ENCODE measurements at places on chromosomes 11 and 22.

- DNase-seq = no peak
These were observed 120.5 kb downstream of the TEAD1 start for GRCh38 chr11:12794576-12795230.

DNA sequence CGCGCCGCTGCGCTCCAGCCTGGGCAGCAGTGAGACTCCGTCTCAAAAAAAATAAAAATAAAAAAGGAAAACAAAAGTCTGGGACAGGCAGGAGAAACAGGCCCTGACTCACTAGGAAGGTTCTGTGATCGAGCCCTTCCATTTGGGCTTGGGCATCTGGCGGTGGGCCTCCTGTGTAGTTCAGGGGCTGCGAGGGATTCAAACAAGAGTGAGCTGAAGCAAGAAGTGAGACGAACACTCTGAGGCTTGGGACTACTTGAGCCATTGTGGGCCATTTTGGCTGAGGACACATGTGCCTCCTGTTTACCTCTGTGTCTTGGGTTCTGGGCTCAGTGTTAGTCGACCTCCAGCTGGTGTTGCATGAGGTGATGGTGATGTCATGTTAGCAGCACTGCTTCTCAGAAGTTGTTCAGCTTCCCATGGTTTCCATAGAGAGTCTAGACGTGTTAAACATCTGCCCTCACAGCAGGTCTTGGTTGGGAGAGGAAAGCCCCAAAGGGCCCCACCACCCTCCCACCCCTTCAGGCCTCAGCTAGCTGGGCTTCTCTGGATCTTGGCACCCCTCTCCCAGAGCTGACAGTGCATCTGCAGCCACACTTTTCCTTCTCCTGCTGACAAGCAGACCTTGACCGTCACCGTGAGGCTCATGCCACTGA is 57.8 kb downstream of the MED15 start:
- no peak for DNase-seq

- no peak for DNase-seq
These were observed 362.3 kb downstream of the DYNC2H1 start for GRCh38 chr11:103471546-103471945.

DNA sequence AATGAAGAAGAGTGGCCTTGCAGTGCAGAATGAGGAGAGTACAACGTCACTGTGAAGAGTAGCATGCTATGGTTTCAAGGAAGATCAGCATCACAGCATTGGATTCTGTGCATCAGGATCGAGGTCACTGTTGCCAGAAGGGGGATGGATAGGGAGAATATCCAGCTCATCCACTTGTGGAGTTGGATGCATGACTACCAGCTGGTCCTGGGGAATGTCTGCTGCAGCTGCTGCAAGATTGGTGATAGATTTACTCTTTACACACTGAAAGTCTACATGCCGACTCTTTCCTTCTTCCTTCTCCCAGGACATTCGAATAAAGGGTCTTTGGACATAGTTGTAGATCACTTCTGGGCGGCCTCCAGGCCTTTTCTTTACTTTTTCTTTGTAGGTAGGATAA is 74.3 kb downstream of the BTBD10 start:
- no peak for DNase-seq

- DNase-seq = no peak
These were observed 7.3 kb downstream of the AIP start for GRCh38 chr11:67489885-67490726.

GRCh38 chr11:19962801-19963175 is 197.5 kb downstream of the DBX1 start:
- DNase-seq = no peak

DNA sequence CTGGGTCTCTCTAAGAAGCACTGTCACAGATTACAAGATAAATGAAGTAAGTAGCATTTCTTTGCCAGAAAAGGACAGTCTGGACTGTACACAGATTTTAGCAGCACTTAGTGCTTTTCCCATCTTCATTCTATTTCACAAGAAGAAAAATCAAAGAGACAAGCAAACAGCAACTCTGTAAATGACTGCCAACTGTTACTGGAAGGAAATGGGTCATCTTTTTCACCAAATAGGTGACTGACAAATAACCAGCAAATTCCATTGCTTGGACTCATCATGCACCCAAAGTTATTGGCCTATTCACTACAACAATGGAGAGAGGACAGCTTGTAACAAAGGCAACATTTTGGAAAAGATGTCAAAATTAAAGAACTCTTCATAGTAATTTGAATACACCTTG is 28.9 kb upstream of the CARD18 start:
- DNase-seq = no peak

DNA sequence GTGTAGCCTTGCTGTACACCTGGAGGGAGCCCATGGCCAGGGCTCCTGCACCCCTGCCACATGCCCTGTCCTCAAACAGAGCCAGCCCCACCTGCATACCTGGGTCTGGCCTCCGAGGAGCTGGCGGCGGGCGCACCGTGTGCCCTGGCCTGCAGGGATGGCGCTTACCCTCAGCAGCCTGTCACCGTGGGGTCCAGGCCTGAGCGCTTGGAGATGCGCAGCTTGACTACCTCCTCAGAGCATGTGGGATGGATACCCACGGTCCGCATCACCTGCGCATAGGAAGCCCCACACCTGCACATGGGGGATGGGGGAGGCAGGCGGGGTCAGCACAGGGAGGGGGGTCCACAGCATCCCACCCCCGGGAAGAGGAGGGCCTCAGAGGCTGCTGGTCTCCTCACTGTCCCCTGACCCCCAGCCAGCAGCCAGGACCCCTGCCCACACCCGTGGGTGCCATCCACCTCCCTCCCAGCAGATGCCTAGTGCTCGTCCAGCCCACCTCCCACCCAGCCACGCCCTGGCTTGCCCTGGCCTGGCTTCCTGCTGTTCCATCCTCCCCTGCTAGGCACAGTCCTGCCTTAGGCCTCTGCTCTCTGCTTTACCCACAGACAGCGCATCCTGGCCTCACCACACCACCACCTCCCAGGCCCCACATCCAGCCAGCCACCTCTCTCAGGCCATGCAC is 22.4 kb upstream of the GNB1L start:
- DNase-seq = no peak

GRCh38 chr22:23205339-23206049 is 25.2 kb downstream of the BCR start:
- DNase-seq = no peak

DNA sequence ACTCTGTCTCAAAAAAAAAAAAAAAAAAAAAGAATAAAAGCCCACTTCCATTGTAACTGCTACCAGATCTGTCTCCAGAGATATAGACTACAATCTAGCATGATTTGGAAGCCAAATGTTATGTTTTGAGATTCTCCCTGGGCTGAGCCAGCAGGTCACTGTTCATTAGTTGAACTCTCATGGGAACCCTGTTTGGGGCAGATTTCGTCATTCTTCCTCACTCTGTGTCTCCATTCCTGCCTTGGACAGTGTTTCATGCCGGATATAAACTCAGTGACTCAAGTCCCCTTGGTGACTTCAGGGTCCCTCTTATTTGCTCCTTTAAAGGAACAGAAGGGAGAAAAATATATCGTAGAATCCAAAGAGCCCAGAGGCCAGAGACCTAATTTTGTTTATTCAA is 378.1 kb downstream of the LARGE1 start:
- DNase-seq = no peak

- no peak for DNase-seq
These were observed 3.2 kb upstream of the PLA2G3 start for GRCh38 chr22:31143537-31143936.

DNA sequence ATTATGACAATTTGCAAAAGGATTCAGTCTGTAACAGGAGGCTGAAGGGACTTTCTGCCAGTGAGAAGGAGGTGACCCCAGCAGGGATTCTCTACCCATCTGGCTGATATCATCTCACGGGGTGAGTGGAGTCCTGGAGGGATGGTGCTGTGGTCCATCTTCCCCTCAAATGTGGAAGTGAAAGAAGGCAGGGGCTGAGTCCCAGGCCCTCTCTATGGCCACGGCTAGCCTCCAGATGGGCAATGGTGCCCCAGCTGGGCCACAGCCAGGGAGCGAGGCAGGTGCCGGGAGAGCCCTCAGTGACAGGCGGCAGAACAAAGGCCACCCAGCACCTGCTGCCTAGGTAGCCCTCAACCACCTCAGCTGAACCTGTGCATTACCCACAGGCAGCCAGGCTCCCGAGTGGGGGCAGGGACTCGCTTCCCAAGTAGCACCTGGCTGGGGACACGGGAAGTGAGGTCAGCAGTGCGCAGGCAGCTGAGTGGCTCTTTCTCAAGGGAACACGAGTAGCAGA is 6.7 kb downstream of the NECTIN1 start:
- peak; percentile 60 for DNase-seq

DNA sequence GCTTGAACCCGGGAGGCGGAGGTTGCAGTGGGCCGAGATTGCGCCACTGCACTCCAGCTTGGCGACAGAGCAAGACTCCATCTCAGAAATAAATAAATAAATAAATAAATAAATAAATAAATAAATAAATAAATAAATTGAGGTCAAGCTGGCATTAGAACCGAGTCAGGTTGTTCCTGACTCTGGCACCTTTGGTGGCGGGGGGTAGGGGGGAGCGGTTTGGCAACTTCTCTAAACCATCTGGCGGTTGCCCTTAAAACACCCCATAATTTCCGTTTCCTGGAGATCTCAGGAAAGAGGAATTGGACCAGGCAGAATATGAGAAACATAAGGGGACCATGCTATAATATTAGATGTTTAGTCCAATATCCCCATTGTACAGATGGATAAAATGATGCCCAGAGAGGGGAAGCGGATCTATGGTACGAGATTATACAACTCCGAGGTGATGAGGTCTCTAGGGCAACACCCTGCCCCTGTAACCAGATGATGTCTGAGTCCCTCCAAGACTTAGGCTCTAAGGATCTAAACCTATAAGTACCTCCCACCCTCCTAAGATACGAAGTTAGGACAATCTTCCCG is 785 bp downstream of the CLPB start:
- DNase-seq = no peak

DNA sequence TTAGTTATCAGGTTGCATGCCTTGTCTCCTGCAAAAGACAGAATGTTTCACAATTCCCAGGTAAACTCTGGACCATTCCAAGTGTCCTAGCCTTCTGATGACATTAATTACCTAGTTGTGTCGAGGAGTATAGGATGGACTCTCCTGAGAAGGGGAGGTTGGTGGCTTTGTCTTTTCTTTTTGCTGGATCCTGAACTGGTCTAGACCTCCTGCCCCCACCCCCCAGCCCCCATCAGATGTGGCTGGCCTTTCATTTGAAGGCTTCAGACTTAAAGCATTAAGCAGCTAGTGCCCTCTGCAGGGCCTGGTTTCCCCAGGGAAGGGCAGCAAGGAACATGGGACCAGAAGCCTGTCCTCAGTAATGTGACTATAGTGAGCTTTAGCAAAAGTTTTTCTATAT is 9.7 kb downstream of the MCAM start:
- DNase-seq = no peak

- DNase-seq = no peak
These were observed 84.0 kb downstream of the TRIM44 start for GRCh38 chr11:35746356-35747153.

- DNase-seq = no peak
These were observed 289.7 kb downstream of the KIRREL3 start for GRCh38 chr11:126710804-126711399.

- no peak for DNase-seq
These were observed 488.3 kb downstream of the MN1 start for GRCh38 chr22:27312966-27313855.

GRCh38 chr11:105960252-105961245 is 61.5 kb downstream of the MSANTD4 start:
- no peak for DNase-seq

DNA sequence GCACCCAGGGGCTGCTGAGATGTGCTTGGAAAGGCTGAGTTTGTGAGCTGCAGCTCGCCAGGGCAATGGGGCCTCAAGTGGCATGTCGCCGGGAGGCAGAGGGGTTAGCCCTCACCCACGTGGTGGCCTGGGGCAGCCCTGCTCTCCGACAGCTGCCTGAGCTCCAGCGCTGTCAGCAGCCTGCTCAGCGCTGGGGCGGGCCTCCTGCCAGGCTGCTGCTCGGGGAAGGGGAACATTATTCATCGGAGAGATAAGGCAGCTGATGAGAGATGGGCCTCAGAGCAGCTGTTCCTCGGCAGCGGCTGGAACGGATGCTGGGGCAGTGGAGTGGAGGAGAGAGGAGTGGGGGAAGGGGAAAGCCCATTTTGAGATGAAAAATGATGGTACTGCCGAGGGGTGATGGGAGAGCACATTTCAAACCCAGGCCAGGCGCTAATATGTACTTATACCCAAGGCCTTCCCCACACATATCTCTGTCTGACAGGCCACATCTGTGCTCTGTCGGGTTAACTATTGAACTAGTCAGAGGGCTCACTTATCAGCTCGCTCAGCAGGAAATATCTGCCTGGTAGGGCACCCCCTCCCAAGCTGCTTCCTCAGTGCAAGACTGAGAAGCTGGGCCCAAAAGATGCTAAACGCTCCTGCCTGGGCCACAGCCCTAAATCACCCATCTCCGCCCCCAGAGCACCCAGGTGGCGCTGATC is 79.5 kb downstream of the TIMP3 start:
- DNase-seq = no peak

DNA sequence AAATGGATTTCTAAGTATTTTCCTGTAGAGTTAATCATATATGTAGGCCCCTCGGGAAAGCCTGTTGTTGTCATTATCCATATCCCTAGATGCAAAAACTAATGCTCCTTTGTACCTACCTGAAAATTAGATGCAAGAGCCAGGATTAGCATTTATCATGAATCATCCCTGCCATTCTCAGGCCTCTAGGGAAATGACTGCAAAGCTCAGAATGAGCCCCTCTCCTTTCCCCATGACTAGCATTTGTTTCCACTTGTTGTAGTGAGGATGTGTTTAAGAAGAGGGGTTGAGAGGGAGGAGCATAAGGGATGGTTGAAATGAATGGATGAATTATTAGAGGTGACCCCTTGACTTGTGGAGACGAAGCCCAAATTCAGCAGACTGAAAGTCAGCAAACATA is 537.9 kb downstream of the NTM start:
- no peak for DNase-seq

- no peak for DNase-seq
These were observed 6.3 kb downstream of the PPP2R1B start for GRCh38 chr11:111759778-111760407.

DNA sequence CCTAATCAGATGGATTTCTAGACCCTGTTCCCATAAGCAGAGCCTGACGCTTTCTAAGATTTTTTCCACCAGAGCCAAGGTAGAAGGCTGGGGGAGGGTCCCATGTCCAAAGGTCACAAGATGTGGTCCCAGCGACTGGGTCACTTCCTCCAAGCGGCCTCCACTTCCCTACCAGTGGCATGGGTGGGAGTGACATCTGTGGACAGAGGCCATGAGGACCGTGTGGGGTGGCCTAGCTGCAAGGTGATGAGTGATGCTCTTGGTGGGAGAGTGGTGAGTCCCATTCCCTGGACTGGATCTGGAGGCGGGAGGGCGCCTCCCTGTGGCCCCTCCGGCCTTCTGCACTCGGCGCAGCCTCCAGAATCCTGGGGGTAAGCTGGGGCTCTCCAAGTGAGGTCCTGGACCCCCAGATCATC is 32.4 kb upstream of the PRR5 start:
- no peak for DNase-seq

DNA sequence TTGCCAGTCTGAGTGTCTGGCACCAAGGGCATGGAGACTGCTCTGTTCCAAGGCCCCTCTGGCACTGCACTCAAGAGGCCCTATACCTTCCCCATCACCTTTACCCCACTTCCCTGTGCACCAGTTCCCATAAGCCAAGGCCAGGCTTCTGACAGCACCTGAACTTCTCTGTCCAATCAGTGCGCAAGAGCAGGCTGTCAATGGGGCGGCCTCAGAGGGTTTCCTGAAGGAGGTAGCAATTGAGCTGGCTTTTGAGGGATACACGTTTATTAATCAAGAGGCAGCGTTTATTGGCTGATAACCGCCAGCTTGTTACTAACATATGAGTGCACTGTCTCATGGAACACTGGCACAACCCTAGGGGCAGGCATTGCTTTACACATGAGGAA is 2.1 kb downstream of the SH3BP1 start:
- DNase-seq = no peak

- DNase-seq = no peak
These were observed 29.0 kb upstream of the PARVG start for GRCh38 chr22:44151676-44152075.
